A673 (cell line): ENCODE measurements at places on chromosomes 1 and 21. TPM values are rescaled to one million over a fixed set of nuclear protein-coding genes. Genes with fewer than 3 reads are reported as not detected.

ATP6V1G3 gene
- 0.71 TPM in 1 of 2 replicates, not detected in the other for total RNA-seq

MPL gene
- not detected in 2 replicates for total RNA-seq

TEX38 gene
- not detected in 2 replicates for total RNA-seq

SUSD4 gene
- total RNA-seq, result not detected in 2 replicates

CNR2 gene
- not detected in 2 replicates for total RNA-seq

MPZ gene
- total RNA-seq, result 2.6 and 2.8 TPM in 2 replicates

NPR1 gene
- 0.87 and 1.1 TPM in 2 replicates for total RNA-seq

DDR2 gene
- 121 and 145 TPM in 2 replicates for total RNA-seq

ETNK2 gene
- 7.3 and 8.3 TPM in 2 replicates for total RNA-seq

TXNIP gene
- 27.3 and 36.4 TPM in 2 replicates for total RNA-seq

WDR64 gene
- total RNA-seq, result not detected in 2 replicates

CTSK gene
- total RNA-seq, result 12.3 and 14.3 TPM in 2 replicates

SFN gene
- total RNA-seq, result 0.24 TPM in 1 of 2 replicates, not detected in the other

SHISA4 gene
- 1.2 and 2.6 TPM in 2 replicates for total RNA-seq

CD1D gene
- total RNA-seq, result 0.79 and 1.3 TPM in 2 replicates

KCNH1 gene
- not detected in 2 replicates for total RNA-seq

MXRA8 gene
- total RNA-seq, result 0.55 and 0.73 TPM in 2 replicates

LCE2A gene
- total RNA-seq, result not detected in 2 replicates

VAV3 gene
- 0.30 and 0.44 TPM in 2 replicates for total RNA-seq

ERICH3 gene
- total RNA-seq, result not detected in 2 replicates

NCAM2 gene
- 36.0 and 38.2 TPM in 2 replicates for total RNA-seq

PRRX1 gene
- total RNA-seq, result 4.5 and 5.6 TPM in 2 replicates

CCDC30 gene
- 4.8 and 7.7 TPM in 2 replicates for total RNA-seq

TTC13 gene
- 28.9 and 30.1 TPM in 2 replicates for total RNA-seq

OPRD1 gene
- total RNA-seq, result 0.79 and 0.97 TPM in 2 replicates

NADK gene
- total RNA-seq, result 81.3 and 86.2 TPM in 2 replicates

F13B gene
- not detected in 2 replicates for total RNA-seq

SLAMF1 gene
- 1.1 and 2.2 TPM in 2 replicates for total RNA-seq

C1orf185 gene
- total RNA-seq, result not detected in 2 replicates

MEX3A gene
- total RNA-seq, result 90.0 and 92.5 TPM in 2 replicates

S100A3 gene
- 0.61 and 0.99 TPM in 2 replicates for total RNA-seq

CYP4A22 gene
- total RNA-seq, result not detected in 2 replicates

DARS2 gene
- total RNA-seq, result 41.6 and 43.4 TPM in 2 replicates

CLDN17 gene
- not detected in 2 replicates for total RNA-seq

PIK3C2B gene
- total RNA-seq, result 18.0 and 25.5 TPM in 2 replicates

SLC50A1 gene
- 30.3 and 33.8 TPM in 2 replicates for total RNA-seq

CHI3L1 gene
- total RNA-seq, result not detected in 2 replicates

RNPEP gene
- total RNA-seq, result 59.3 and 74.1 TPM in 2 replicates

G0S2 gene
- 5.8 and 9.0 TPM in 2 replicates for total RNA-seq

RUNX1 gene
- total RNA-seq, result 0.11 and 0.52 TPM in 2 replicates

AMPD1 gene
- 0.19 and 0.37 TPM in 2 replicates for total RNA-seq

SLC1A7 gene
- not detected in 2 replicates for total RNA-seq

GJB3 gene
- total RNA-seq, result not detected in 2 replicates

CLEC20A gene
- total RNA-seq, result not detected in 2 replicates

CIART gene
- total RNA-seq, result 3.5 and 4.9 TPM in 2 replicates

EVA1B gene
- total RNA-seq, result 6.2 and 8.4 TPM in 2 replicates

HPCA gene
- 0.69 and 0.98 TPM in 2 replicates for total RNA-seq

GJA5 gene
- total RNA-seq, result 0.28 TPM in 1 of 2 replicates, not detected in the other
